Brain (organoid and tissue), 16 donors: ENCODE measurements at places on chromosomes 12 and 14.

GRCh38 chr12:85095501-85095900, 59.4 kb downstream of the LRRIQ1 start:
- no peak for DNase-seq

- DNase-seq, result peak; percentile 83
These were observed 57.2 kb upstream of the DLK1 start for GRCh38 chr14:100669468-100669867.

- no peak for DNase-seq
These were observed 7.1 kb downstream of the PTHLH start for GRCh38 chr12:27965411-27965810.

- no peak for DNase-seq
These were observed 35.0 kb upstream of the FUT8 start for GRCh38 chr14:65377576-65377975.

- DNase-seq, result peak; percentile 84
These were observed 243.5 kb downstream of the TMEM132C start for GRCh38 chr12:128510511-128510910.

GRCh38 chr12:66241061-66242043, 52.3 kb downstream of the IRAK3 start:
- DNase-seq, result no peak

GRCh38 chr12:94172031-94172430, 23.7 kb downstream of the PLXNC1 start:
- DNase-seq, result peak; percentile 54

GRCh38 chr12:66269142-66269541, 33.2 kb upstream of the HELB start:
- no peak for DNase-seq

GRCh38 chr14:77390188-77390587, 13.0 kb downstream of the SAMD15 start:
- DNase-seq, result no peak
